Stimulated activated CD8-positive, alpha-beta memory T cell treated with anti-CD3 and anti-CD28 coated beads, Interleukin-7, amount 100 ng/mL, for 1 hour (primary cell): ENCODE measurements at places on chromosomes 7 and 10.

DNA sequence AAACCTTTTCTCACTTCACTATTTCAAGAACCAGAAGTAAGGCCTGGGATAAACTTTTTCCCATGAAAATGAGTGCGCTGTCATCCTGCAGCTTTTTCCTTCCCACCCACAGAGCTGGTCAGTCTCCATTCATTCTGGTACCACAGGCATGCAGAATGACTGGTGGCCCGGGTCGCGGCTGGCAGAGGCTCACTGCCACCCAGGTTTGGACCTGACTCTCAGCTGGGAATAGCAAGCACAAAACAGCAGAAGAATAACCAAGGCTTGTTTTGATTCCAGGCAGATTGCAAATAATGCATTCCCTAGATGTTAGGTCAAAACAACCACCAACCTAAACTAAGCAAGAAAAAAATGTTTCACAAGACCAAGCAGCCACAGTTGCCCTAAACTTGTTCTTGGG lies 190.5 kb upstream of the NRP1 start:
- DNase-seq: no peak

DNA sequence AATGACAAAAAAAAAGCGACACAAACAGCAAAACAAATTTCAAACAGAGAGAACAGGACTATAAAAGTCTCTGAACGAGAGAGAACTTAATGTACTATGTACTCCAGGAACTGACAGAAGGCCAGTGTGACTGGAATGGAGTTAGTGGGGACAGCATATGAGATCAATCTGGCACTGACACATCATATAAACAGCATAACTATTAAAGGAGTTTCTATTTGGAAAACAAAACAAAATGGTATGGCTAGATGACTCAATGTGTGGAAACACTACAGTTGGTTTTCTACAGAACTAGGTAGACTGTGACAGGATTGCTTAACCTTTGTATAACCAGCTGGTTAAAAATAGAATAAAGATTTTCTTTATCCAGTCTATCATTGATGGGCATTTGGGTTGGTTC lies 232.9 kb upstream of the KAT6B start:
- no peak for DNase-seq

GRCh38 chr10:14010101-14010558 lies 320.6 kb downstream of the FRMD4A start:
- DNase-seq: no peak

DNA sequence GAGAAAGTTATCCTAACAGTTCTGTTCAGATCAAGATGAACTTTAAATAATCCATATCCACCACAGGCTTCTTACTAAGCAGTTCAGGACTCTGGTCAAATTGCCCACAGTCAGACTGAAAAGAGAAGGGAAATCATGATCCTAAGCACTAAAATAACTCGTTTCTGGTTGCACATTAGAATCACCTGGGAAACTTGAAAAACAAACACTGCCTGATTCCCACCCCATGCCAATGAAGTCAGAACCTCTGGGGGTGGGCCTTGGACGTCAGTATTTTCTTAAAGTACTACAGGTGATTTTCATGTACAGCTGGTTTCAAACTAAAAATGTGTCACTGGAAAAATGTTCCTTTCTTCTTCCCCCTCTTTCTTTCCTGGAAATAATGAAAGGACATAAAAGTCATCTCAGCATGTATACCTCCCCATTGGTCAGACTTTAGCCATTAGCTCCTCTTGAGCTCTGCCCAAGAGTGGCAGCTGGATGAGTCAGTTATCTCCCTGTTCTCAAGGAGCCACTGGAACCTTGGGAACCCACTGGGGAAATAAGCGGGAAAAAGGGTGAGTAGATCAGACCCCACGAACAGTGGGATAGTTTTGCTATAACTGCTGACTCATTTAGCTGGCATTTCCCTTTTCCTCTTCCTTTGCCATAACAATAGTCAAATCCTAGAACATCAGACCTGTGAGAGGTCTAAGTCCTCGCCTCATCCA lies 75.3 kb upstream of the IL6 start:
- DNase-seq: no peak

GRCh38 chr10:115957012-115957399 lies 316.0 kb downstream of the GFRA1 start:
- DNase-seq: no peak

GRCh38 chr10:3955493-3955892 lies 170.5 kb upstream of the KLF6 start:
- DNase-seq: no peak

DNA sequence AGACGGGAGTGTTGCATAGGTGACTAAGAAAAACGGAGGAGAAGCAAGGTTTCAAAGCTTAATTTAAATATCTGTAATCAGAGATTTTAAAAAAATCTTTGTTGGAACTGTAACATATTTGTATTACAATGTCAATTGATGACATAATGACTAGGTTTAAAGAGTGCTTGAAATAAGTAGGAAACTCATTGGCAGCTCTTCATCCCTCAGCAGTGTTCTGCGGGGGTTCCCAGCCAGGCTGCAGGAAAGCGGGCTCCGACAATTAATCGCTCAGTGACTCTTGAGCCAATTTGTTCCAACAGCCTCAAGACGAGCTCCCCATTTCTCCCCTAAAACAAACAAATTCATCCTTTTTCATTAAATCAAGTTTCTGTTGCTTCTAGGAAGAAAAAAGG lies 22.6 kb downstream of the CPXM2 start:
- DNase-seq: no peak

DNA sequence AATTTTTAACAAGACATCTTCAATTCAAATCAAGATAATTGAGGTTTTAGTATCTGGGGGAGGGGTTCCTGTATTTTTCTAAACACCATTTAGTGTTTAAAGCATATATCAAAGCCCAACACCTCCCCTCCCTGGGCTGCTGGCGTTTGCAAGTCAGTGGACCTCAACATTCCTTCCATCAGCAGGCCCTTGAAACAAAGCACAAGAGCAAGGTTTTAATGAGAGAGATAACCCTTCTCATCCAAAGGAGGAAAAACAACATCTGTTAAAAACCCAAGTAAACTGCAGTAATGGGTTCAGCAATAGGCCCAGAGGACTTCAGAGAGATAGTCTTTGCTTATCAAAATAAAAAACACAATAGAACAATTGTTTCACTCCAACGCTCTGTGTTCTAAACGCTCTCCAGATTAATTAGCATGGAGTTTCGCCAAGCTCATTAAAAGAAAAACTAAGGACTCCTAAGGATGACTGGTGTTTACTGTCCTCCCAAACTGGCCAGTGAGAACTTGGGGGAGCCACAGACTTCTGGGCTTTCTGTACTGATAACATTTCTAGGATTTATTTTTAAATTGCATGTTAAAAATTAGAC lies 2.5 kb downstream of the JCAD start:
- no peak for DNase-seq

GRCh38 chr7:30842542-30843451 lies 68.9 kb upstream of the AQP1 start:
- no peak for DNase-seq

- DNase-seq: no peak
Observed at GRCh38 chr7:53690411-53690810, 655.0 kb downstream of the POM121L12 start.

- no peak for DNase-seq
Observed at GRCh38 chr10:184911-185310, 49.7 kb downstream of the ZMYND11 start.

- no peak for DNase-seq
Observed at GRCh38 chr7:97752215-97752614, 20.3 kb downstream of the TAC1 start.

GRCh38 chr7:71021131-71021530 lies 110.8 kb upstream of the GALNT17 start:
- DNase-seq: no peak

DNA sequence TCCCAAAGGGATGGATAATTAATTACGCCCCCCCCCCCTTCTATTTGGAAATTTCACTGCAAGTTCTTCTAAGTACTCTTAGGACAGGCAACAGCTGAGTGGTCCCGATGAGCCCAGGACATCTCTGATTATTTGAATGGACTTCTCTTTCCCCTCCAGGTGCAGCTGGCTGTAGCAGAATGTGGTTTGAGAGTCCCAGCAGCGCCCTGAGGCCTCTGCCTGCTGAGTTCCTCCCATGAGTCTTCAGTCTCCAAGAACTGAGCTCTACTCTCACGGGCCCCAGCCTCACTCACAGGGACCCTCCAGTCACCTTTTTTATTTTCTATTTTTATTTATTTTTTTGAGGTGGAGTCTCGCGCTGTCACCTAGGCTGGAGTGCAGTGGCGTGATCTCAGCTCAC lies 63.6 kb upstream of the SFMBT2 start:
- DNase-seq: no peak

DNA sequence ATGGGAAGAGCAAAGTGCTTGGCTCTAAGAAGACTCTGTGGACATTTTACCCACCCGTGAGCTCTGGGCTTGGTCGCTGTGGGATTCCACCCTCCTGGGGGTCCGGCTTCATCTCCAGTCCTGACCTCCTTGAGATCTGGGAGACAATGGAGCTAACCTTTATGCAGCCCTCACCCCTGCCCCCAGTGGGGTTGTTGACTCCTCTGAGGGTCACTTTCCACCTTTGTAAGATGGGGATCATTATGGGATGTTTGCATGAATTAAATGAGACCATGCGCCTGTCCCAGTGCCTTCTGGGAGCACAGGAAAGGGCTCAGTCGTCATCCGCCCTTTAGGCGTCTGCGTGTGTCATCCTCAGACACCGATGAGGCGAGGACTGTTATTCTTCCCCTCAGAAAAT lies 237.2 kb downstream of the SKAP2 start:
- no peak for DNase-seq

GRCh38 chr7:116824449-116824848 lies 37.9 kb upstream of the CAPZA2 start:
- DNase-seq: no peak

GRCh38 chr10:93745408-93746065 lies 12.2 kb upstream of the LGI1 start:
- no peak for DNase-seq

DNA sequence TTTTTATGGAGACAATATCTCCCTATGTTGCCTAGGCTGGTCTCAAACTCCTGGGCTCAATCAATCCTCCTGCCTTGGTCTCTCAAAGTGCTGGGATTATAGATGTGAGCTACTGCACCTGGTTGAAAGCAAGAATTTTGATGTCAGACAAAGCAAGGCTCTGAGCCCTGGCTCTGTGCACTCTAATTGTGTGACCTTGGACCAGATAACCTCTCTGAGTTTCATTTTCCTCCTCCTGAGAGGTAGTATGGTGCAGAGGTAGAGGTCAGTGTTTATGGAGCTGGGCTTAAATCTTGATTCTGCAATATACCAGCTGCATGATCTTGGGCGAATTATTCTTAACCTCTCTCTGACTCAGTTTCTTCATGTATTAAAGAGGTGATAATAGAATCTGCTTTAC lies 31.4 kb upstream of the SLC26A3 start:
- no peak for DNase-seq

DNA sequence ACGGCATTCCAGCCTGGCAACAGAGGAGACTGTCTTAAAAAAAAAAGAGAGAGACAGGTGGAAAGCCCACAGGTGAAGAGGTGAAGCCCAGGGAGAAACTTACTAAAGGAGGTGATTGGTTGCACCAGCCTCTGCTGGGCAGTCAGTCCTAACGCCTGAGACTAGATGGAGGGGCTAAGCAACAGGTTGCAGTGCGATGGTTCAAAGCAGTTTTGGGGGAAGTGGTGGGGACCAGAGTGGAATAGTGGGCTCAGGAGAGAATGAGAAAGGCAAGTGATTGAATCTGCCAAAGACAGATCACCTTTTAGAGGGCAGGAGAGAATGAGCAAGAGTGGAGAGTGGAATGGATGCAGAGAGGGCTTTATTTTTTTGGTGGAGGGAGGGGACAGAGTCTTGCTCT lies 100.0 kb upstream of the KCTD7 start:
- DNase-seq: no peak

GRCh38 chr10:84665883-84666463 lies 337.6 kb downstream of the CCSER2 start:
- no peak for DNase-seq

DNA sequence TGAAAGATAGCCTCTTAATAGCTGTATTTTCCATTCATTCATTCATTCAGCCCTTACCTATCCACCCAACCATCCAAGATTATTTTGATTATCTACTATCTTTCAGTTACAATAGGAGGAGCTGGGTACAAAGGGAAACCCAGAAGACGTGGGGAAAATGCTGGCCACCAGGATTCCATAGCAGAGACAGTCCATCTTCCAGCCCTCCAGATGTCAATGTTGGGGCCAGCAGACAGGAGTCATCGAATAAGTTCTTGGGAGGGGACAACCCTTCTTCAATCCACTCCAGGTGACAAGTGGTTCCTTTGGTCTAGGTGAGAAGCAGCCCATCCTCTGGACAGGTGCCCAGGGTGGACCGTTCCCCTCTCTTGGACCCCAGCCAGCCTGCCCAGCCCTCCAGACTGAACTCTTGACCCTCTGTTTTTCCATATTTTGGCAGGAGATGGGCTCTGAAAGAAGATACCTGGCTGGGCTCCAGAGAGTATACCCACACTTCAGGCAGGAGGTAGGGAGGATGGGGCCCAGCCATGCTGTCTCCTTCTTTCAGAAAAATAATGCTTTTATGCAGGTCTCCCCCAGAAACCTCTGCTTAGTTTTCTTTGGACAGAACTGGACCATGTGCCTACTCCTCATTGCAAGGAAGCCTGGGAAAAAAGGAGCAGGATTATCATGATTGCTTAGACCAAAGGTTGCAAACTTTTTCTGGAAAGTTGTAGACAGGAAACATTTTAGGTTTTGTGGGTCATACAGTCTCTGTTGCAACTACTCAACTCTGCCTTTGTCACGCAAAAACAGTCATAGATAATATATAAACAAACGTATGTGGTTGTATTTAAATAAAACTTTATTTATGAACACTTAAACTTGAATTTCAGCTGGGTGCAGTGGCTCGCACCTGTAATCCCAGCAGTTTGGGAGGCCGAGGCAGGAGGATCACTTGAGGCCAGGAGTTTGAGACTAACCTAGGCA lies 95.5 kb upstream of the SMNDC1 start:
- no peak for DNase-seq

- DNase-seq: no peak
Observed at GRCh38 chr10:113455947-113456346, 96.9 kb upstream of the HABP2 start.

GRCh38 chr10:17214526-17214925 lies 13.1 kb upstream of the TRDMT1 start:
- DNase-seq: no peak

DNA sequence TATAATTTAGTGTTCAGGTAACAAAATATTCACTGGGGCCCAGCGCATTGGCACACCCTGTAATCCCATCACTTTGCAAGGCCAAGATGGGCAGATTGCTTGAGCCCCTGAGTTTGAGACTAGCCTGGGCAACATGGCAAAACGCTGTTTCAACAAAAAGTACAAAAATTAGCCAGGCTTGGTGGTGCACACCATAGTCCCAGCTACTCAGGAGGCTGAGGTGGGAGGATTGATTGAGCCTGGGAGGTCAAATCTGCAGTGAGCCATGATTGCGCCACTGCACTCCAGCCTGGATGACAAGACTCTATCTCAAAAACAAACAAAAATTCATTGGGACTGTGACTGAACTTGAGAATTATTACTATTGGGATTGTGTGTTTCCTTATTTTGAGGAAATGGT lies 40.4 kb upstream of the TRUB1 start:
- no peak for DNase-seq

DNA sequence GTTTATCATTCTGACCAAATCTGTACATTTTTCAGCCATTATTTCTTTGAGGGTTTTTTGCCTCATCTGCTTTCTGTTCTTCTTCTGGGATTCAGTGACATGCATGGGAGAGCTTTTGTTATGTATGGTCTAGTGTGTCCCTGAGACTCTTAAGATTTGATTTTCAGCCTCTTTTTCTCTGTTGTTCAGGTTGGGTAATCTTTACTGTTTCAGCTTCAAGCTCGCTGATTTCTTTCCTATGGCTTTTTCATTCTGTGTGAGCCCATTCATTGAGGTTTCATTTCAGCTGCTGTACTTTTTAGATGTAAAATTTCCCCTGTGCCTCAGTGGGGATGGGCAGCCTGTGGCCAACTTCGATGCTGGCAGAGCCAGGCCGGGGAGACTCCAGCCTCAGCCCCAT lies 38.1 kb downstream of the FOXK1 start:
- no peak for DNase-seq
